ENCODE measurements at places on chromosomes 13 and 19.

DNA sequence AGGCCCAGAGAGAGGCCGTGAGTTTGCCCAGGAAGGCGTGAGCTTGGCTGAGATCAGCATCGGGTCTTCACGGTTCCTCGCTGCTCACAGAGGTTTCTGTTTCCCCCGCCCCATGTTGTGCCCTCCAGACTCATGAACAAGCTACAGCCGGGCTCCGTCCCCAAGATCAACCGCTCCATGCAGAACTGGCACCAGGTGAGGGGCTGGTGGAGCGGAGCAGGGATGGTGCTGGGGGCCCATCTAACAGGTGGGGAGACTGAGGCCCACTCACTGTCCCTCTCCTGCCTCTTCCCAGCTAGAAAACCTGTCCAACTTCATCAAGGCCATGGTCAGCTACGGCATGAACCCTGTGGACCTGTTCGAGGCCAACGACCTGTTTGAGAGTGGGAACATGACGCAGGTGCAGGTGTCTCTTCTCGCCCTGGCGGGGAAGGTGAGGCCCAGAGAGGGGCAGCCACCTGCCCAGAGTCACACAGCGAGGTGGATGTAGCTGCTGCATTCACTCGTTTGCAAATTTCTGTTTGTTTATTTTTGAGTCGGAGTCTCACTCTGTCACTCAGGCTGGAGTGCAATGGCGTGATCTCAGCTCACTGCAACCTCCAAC, 6.0 kb downstream of the CNN2 start:
- no peak for DNase-seq

DNA sequence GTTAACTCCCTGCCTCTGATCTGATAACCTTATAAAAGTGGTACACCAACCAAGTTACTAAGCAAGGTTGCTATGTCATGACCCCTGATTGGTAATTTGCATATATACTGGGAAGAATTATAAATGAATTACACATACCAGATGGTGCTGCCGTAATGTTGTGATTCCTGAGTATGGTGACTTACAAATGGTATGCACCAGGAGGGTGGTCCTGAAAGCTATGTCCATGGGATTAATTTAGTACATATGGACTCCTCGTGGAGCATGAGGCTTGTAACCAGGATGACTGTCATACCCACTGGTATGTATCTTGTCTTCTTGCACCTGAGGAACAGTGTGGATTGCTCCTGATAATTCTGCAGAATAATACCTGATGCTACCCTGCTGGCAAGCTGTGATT, 240.6 kb downstream of the GPC6 start:
- no peak for DNase-seq

DNA sequence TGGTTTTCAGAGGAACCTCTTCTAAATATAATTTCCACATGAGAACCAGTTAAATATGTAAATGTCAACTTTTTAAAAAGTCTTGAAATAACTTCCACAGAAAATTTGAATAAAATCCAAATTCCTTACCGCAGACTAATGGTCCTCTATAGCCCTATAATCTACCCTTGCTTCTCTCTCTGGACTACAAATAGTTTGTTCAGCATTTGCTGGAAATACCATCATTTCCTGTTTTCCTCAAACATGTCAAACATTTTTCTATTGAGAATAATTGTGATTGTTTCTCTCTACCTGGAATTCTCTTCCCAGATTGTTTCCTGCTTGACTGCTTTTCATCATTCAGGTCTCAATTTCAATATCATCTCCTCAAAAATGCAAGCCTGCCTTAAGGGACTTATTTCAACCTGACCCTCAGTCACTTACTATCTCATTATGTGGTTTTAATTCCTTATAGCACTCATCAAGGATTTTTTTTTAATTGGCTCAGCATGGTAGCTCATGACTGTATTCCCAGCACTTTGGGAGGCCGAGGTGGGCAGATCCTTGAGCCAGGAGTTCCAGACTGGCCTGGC, 898.9 kb upstream of the MIR17HG start:
- DNase-seq: no peak

- DNase-seq: no peak
Observed at GRCh38 chr13:106348075-106348840, 187.2 kb downstream of the EFNB2 start.

DNA sequence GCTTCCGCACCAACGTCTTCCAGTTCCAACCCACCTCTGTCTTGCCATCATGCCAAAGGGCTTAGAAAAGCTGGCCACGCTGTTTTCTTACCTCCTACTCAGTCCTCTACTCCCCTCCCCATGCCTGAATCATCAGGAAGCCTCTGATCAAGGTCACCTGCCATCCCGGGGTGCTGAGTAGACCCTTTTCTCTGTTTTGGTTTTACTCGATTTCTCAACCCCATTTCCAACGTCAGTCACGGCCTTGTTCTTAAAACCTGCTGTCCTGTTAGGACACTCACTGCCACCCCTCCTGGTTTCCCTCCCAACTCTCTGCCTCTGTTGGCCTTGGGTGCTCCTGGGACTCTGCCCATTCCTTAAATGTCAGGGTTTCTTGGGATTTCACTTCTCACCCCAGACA, 350.1 kb downstream of the FOXO1 start:
- DNase-seq: no peak

- DNase-seq: no peak
Observed at GRCh38 chr13:31250435-31250834, 50.7 kb downstream of the B3GLCT start.

DNA sequence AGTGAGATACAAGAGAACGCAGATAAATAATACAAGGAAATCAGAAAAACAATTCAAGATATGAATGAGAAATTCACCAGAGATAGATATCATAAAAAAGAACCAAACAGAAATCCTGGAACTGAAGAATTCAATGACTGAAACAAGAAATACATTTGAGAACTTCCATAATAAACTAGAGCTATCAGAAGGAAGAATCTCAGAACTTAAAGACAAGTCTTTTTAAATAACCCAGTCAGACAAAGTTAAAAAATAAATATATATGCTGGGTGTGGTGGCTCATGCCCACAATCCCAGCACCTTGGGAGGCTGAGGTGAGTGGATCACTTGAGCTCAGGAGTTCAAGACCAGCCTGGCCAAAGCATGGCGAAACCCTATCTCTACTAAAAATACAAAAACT, 28.7 kb upstream of the N4BP2L1 start:
- no peak for DNase-seq

DNA sequence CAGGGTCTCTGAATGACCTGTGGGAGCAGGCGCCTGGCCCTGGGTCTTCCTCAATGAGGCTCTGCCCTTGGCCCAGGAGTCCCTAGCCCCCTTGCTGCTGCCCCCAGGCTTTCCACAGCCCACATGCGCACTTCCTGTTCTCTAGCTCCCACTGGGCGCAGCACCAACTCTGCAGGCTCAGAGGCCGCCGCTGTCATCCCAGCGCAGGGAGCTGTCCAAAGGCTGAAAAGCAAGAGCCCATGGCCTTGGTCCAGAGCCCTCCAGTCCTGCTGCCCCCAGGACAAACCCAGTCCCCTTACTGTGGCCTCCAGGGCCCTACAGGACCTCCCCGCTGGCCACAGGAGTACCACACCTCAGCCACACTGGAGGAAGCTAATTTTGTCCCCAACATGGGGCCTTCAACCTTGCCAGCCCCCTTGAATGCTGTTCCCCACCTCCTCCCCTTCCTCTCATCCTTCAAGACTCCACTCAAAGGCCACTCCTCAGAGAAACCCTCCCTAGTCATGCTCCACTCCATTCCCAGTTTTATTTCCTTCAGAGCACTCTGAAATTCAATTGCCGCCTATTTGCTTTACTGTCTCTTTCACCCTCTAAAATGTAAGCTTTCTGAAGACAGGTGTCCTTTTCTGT, 8.0 kb upstream of the POU2F2 start:
- no peak for DNase-seq

GRCh38 chr19:8835877-8836276, 3.7 kb downstream of the MBD3L1 start:
- DNase-seq: no peak

DNA sequence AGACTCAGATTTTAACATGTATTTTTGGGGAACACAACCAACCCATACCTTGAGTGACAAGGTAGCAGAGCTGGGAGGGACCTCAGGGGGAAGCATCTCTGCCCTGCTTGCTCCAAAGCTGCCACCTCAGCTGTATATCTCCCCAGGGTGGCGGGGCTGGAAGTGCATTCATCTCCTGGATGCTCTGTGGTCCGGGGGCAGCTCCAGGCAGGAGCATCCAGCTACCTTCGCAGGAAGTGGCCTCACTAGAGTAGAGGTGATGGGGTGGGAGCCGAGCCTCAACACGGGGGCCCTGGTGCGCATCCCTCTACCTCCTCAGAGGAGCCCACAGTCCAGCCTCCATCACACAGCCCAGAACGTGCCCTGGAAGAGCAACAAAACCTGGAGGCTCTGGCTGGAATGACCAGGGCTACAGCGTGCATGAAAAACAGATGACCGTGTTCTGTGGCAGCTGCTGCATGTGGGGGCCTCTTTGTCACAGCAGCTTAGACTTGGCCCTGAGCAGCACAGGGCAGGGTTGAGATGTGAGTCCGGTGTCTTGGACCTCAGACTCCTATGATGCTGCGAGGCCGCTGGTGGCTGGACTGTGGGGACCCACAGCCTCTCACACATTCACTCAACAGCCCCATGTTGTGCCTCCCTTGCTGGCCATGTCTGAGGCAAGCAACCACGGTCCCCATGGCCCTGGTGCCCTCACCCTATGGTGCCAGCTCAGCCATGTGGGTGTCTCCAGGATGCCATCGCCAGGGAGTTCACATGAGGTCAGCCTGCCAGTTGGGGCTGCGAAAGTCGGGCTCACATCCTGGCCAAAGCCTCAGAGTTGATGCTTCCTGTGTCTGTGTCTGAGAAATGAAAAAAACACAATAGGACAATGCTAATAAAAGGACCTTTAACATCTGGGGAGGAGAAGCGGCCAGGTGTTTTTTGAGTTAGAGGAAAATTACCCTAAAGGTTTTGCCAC, 17.1 kb upstream of the GAS6 start:
- DNase-seq: no peak

- DNase-seq: no peak
Observed at GRCh38 chr13:52029569-52029968, 5.1 kb downstream of the UTP14C start.

DNA sequence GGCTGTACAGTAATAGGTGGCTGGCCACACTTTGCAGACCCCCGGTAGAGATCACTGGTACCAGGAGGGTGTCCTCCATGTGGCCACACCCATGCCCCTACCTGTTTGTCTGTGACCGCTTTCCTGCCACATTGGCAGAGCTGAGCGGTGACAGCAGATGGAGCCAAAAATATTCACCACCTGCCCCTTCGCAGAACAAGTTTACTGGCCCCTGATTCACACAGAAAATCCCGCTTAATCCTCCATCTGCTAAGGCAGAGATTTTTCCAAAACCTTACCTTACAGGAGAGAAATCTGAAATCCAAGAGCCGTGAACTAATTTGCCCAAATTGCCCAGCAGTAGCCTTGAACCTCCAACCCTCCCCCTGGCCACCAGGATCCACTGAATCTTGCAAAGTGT, 52.1 kb downstream of the MYO9B start:
- DNase-seq: no peak

GRCh38 chr19:2809387-2810140, 10.1 kb upstream of the ZNF554 start:
- no peak for DNase-seq

DNA sequence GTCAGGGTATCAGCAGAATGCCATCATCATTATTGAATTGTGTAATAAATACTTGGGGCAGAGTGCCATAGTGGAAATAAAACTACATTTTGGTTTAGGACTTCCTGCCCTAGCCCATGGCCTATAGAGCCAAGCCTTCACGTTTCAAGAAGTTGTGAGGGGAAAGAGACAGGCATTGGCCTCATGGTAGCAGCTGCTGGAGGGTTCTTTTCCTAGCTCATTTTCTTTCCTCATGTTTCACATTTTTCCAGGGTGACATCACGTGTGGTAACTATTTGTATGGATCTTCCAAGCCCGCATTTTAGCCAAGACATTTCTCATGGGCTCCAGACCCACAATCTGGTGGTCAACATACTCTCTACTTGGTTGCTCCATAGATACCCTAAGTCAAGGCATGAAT, 80.4 kb downstream of the LRCH1 start:
- no peak for DNase-seq

DNA sequence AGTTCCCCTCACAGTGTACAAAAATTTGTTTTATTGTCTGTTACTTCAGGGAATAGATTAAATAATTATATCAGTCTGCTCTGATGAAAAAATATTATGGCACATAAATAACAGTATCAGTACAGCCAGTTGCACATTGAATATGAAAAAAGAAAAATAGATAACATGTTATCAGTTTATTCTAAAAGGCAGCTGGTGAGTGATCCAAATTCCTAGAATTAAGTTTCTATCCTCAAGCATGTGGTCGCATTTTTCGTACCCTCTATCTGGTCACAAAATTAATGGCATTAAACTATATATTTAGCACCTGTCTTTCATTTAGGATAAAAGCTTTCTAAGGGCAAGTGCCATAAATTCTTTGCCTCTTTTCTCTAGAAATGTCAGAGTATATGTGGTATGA, 944.8 kb upstream of the PCDH9 start:
- no peak for DNase-seq

DNA sequence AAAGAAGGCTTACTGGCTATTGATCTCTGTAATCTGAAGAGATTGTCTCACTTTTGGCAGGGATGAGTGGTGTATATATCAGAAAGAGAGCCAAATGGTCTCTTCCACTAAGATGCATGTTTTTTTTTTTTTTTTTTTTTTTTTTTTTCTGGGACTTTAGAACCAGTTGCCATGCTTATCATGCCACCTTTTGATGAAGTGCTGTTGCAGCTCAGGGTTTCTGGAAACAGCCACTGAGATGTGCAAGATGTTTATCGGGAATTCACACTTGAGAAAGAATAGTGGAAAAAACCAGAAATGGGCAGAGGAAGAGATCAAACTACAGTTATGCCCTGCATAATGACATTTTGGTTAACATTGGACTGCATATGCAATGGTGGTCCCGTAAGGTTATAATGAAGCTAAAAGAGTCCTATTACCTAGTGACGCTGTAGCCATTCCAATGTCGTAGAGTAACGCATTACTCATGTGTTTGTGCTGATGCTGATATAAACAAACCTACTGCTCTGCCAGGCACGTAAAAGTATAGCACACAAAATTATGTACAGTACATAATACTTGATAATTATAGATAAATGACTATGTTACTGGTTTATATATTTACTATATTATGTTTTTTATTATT, 121.0 kb downstream of the KLF5 start:
- DNase-seq: no peak

GRCh38 chr13:98272549-98272948, 95.5 kb upstream of the RNF113B start:
- no peak for DNase-seq

GRCh38 chr19:39916851-39917396, 17.5 kb downstream of the FCGBP start:
- no peak for DNase-seq

DNA sequence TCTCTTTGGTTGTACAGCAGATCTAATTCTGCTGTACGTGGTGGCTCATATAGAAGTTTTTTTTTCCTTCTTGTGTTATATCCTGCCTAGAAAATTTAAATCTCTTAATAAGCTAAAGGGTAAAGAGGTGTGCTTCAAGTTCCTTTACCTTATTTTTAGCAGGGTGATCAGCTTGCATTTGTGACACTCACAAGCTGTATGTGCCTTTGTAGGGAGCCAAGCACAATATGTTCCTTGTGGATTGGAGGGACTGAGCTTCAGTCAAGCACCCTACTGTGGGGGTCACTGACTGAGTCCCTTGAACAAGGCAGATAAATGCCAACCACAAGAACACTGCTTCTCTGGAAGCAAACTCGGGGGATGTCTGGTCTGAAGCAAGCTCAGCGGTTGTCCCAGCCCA, 12.6 kb upstream of the ERICH6B start:
- no peak for DNase-seq

All from NCI-H2081 treated with DMSO at 0.1 percent for 48 hours (cell line).